ENCODE measurements at places on chromosomes 5 and 9.
A peak's percentile ranks its signal among the peaks of the same experiment; 100 is the strongest.

GRCh38 chr5:10485142-10485795 is 43.6 kb downstream of the ROPN1L start:
- peak; percentile 47 for DNase-seq

- DNase-seq, result no peak
Observed at GRCh38 chr9:117224695-117225094, 190.2 kb downstream of the ASTN2 start.

DNA sequence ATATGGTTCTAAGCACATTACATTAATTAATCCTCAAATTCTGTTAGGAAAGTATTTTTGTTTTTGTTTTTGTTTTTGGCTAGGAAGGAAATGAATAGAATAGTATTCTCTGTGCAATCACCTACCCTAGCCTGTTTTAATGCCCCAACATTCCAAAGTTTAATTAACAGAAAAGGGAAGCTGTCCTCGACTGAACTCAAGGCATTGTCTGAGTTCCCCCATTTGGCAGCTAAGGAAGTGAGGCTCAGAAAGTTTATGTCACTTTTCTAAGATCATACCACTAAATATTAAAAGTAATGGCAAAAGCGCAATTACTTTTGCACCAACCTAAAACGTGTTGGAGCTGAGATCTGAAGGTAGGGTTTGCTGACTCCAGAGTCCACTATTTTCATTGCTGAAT is 59.8 kb downstream of the FGF1 start:
- no peak for DNase-seq

GRCh38 chr5:100901821-100902341 is 1.2 kb downstream of the ST8SIA4 start:
- DNase-seq, result no peak

DNA sequence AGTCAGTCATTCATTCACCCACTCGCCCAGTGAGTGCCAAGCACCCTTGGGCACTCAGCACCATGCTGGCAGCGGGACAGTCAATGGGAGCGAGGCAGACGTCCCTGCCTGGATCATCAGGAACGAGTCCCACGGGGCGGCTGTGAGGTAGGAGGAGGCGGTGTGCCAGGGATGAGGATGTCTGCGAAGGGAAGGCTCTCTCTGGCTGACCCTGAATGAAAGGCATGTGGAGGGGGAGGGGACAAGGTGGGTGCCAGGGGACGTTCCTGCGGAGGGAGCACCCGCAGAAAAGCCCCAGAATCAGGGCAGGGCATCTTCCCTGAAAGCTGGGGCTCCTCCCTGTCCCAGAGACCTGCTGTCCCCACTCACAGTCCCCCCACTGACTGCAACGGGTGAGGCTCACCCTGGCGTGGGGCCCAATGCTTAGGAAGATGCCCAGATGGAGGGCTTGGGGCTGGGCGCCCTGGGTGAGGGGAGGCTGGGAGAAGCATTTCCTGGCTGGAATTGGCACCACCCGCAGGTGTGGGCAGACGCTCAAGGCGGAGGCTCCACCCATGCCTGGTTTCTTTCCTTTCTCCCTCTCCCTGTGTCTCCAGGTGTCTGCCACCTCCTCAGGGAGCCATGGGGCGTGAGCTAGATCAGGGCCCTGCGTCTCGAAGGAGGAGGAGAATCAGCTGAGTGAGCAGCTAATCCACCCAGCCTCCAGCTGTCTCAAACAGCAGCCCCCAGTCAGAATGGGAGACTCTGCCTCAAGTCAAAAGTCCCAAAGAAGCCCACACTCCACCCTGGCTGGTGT is 179.0 kb upstream of the PPP1R26 start:
- no peak for DNase-seq
